ENCODE measurements at places on chromosomes 6 and 20.

DNA sequence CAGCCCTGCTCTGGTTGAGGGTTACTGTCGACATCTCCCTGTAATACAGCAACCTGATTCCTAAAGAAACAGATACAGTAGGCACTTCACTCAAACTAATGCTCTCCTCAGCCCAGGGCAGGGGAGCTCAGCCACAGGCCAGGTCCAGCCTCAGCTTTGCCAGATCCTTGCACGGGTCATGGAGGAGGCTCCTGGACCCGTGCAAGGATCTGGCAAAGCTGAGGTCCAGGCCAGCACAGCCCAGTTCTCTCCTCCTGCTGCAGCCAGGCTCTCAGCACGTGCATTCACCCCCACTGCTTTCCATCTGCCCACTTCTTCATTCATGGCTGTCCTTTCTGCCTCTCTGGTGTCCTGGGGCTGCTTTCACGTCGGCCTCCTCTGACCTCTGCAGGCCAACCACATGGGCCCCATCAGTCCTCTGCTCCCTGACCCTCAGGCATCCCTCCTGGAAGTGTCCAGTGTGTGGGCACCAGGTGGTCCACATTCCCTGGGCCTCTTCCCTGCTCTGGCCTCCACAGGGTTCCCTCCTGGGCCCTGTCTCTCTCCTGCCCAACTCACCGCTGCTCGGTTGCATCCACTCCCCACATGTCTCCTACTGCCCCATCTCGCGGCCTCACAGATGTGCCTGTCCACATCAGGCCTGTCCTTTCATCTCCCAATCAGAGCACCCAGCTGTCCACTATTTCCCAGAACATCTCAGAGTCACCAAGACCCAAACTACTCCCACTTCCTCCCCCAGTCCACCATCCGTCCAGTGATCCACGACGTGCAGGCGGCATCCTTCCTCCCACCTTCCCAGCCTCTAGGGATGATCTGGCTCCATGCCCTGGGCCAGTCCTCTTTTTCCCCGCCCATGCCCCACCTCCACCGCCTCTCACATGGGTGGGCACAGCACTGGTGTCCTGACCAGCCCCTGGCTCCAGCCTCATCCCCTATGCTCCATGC, 11.8 kb upstream of the CD93 start:
- DNase-seq = no peak

DNA sequence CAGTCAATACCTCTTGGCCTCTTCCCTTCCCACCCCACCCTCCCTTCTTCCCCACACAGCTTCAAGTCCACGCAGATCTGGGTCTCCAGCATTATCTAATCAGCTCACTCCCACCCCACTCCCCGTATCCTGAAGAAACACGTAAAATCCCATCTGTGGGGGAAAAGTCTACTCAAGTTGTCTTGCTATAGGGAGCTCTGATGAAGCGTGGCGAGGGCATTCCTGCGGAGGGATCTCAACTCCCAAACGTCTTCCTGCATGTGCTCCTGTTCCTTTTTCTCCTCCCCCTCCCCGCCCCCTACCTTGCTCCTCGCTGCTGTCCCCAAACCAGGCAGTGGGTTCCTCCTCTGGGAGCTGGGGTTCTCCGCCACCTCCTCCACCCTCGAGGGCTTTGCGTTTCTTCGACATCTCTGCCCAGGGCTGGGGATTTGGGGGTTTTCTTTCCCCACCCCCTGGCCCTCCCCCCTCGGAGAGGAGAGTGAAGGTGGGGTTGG, 181.8 kb downstream of the TBXT start:
- DNase-seq = no peak

DNA sequence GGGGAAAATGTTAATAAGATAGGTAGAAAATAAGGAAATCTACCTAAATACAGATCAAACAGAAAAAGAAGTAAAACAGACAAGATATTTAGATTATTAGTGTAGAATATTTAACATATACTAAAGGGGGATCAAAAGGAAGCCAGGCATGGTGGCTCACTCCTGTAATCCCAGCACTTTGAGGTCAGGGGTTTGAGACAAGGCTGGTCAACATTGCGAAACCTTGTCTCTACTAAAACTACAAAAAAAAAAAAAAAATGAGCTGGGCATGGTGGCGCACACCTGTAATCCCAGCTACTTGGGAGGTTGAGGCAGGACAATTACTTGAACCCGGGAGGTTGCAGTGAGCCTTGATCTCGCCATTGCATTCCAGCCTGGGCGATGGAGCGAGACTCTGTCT, 55.5 kb downstream of the AFDN start:
- no peak for DNase-seq

DNA sequence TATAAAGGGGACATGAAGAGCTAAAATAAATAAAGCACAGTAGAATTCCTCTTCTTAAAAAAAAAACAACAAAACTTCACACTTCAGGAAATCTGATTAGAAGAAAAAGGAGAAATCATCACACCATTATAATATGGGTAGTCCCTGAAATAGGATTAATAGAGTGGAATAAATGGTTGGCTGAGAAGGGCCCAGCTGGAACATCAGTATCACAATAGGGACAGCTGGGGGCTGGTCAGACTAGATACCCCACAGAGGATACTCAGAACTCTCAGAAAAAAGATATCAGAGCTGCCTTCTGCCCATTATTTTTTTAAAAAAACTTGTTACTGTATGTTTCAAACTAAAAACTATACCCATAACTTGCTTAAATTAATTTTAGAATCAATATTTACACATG, 75.2 kb downstream of the DST start:
- no peak for DNase-seq

GRCh38 chr20:63557481-63557891, 3.5 kb downstream of the FNDC11 start:
- DNase-seq = no peak

DNA sequence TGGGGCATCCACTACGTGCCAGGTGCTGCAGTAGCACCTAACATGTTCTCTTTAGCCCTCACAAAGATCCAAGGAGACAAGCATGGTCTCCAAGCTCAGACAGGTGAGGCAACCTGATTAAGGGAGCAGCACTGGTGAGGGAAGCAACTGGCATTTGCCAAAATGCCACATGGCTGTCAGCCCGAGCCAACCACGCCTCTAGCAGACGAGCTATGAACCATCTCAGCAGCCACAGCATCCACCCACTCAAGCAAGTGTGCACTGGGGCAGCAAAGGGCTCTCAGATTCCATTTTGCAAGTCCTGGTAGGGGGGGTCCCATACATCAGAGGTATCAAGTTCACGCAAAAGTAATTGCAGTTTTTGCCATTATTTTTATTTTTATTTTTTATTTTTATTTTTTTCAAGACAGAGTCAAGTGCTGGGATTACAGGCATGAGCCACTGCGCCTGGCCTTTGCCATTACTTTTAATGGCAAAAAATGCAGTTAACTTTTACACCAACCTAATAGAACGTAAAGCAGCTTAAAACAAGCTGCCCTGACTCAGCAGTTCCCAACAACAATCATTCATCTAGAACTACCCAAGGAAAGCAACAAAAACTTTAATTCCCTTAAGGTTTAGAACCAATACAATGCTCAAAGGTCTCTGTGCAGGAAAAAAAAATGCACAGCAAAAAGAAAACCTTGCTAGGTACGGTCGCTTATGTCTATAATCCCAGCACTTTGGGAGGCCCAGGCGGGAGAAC, 36.3 kb upstream of the SPDEF start:
- DNase-seq = no peak

DNA sequence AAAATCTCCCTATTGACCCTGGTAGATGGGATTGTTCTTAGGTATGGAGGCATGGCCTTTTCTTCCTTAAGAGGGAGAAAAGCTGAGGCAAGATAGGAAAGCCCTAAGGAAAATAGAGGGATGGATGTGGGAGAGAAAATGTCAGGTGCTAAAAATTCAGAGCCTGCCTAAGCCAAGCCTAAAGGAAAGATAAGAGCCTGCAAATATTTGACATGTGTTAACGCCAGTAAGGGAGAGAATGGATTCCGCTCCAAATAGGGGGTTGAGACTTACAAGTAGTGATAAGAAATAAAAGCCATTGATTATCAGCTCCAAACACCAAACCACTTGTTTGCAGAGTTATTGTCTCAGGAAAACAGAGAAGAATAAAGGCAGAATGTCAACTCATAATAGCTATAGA, 533.6 kb downstream of the PTPRT start:
- DNase-seq = no peak

DNA sequence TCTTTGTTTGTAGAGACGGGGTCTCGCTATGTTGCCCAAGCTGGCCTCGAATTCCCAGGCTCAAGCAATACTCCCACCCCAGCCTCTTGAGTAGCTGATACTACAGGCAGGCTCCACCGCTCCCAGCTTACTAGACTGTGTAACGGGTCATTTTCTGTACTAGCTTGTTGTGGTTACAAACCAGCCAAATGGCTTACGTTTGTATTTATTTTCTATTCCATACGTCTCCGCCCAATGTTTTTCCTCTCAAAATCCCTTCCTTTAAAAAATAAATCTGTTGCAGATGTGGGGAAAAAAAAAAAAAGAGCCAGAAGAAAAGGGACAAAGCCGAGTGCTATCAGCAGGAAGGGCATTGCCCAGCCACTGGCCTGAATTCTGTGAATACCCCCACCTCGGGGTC, 41.6 kb downstream of the PRND start:
- no peak for DNase-seq

GRCh38 chr6:108163267-108163643, 2.6 kb upstream of the NR2E1 start:
- no peak for DNase-seq

- DNase-seq = no peak
Observed at GRCh38 chr6:106870824-106871717, 103.5 kb downstream of the CD24 start.

DNA sequence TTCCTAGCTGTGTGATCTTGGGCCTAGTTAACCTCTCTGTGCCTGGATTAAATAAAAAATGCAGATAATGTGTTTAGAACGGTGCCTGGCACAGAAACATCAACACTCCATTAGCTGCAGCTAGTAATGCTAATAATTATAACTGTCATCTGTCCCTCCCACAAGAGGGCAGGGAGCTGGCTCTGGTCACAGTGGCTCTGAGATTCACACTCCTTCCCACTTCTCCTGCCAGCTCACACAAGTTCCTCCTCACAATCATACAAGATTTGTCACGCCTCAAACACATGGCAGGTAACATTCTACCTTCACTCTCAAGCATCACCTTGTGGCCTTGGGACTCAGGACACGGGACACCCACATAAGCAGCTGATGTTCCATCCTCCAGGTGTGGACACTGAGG, 2.4 kb downstream of the ADA start:
- DNase-seq = no peak

GRCh38 chr6:156777577-156778453, 637 bp downstream of the ARID1B start:
- DNase-seq = no peak

- DNase-seq = no peak
Observed at GRCh38 chr6:20577173-20577688, 43.0 kb downstream of the CDKAL1 start.

- no peak for DNase-seq
Observed at GRCh38 chr20:5947276-5947675, 3.1 kb downstream of the TRMT6 start.

GRCh38 chr6:111758608-111759329, 114.5 kb downstream of the FYN start:
- no peak for DNase-seq

DNA sequence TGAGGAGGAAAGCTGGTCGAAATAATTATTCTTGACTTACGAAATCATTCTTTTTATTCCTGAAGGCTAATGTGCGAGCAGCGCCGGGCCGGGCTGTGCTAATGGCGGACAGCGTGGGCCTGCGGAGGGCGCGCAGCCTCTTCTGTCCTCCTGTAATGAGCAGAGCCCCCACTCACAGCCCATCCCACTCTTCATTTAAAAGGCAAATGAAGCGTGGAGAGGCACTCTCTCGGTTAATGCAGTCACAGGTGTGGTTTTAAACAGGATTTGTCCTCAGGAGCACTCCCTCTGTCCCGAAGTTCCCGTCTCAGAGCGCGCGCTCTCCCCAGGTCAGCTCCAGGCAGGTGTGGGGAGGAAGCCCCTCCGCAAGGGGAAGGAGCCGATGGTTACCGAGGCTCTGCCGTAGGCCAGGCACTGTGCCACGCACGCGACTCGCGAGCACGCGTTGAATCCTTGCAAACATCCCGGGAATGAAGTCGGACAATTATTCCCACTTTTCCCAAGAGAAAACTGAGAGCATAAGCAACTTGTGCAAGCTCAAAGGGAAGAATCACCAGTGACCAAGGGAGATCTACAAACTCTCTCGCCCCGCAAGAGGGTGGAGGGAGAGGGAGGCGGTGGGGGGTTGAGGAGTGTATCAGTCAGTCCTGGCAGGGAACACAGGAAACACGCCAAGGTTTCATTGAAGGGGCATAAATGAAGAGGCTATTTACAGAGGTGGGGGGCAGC, 35.5 kb upstream of the ZFAND3 start:
- DNase-seq = no peak

DNA sequence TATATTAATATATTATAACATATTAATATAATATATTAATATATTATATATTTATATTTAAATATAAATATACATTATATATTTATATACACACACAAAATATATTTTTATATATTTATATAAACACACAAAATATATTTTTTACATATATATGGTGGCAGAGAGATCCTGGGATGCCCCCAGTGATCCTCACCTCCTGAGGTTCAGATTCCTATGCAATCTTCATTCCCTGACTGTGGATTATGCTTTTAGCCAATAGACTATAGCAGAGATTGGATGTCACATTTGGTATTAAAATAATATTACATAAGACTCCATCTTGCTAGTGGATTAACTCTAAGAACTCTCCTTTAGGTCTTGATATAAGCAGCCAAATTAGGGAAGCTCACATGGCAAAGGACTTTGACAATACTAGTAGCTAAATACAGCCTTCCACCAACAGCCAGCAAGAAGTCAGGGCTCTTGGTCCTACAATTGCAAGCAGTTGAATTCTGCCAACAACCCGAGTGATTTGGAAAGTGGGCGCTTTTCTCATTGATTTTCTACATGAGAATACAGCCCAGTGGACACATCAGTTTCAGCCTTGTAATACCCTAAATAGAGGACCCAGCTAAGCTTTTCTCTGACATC, 681.0 kb downstream of the C6orf118 start:
- DNase-seq = no peak

GRCh38 chr20:1894951-1895673, at the start of gene SIRPA:
TSS of gene SIRPA (plus strand) at chr20:1895407. CDS start at chr20:1895448, 41 bp downstream.
- no peak for DNase-seq

- no peak for DNase-seq
Observed at GRCh38 chr6:79911992-79912391, 35.4 kb downstream of the ELOVL4 start.

- DNase-seq = no peak
Observed at GRCh38 chr6:125507987-125508655, 206.4 kb upstream of the HDDC2 start.

DNA sequence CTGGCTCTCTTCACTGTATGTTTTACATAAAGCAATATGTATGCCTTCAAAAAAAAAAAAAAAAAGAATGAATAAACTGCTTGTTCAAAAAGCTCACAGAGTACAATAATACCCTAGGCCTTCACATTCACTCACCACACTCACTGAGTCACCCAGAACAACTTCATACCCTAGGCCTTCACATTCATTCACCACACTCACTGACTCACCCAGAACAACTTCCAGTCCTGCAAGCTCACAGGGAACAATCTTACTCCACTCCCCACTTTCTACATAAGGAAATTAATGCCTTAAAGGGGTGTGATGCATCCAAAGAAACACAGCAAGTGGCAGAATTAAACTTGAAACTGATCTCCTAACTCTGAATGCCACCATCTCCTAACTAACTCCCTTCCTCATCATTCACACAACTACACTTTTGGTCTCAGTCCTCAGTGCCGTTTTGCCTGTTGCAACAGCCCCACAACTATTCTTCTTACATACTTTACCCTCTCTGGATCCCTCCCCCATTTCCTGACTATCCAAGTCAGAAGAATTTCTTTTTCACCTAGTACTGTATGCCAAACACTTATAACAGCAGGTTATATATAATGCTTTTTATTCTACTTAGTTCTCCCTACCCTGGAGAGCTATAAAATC, 34.2 kb downstream of the NHSL1 start:
- no peak for DNase-seq

GRCh38 chr20:42936482-42936881, 253.2 kb downstream of the PTPRT start:
- DNase-seq = no peak

Measured in cortex of kidney (tissue), 1 donor.